ENCODE measurements at places on chromosomes 12 and 14.

- no peak for DNase-seq
Measured at GRCh38 chr12:114391088-114391487, 14.9 kb downstream of the TBX5 start.

DNA sequence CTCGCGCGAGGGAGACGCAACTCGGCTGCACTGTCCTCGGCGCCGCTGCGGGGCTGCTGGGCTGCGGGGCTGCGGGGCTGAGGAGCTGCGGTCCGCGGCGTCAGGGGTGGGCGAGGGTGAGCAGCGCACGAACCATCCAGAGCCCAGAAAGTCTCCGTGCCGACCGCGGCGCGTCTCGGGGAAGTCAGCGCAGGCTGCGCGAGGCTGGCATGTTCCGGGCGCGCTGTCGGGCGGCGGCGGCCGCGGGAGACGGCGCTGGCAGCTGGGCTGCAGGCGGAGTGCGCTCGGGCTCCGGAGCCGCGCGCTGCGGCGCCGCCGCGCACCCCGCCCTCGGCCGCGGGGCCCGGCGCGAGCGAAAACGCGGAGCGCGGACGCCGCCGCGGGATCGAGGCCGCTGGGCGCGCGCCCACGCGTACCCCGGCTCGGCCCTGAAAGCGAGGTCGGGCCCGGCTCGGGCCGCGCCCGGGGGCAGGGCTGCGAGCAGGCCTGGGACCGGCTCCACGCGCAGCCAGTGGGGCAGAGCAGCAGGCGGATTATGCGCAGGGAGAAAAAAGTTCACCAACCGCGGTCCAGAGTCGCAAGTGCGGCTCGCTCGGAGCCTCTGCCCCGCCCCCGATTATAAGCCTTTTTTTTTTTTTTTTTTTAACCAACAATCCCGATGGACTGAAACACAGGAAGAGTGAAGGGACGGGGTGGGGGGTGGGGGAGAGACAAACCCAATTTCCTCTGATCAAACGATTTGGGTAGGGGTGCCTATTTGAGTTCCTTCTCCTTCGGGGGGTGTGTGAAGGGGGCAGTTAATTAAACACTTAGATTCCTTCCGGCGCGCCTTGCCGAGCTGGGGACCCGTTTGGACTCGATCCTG is at the start of gene PRICKLE1:
PRICKLE1 (minus strand) TSS at position 282 of the 865 bp plus-strand sequence. CDS start 117,230 bp downstream, outside the sequence.
- peak; percentile 57 for DNase-seq

DNA sequence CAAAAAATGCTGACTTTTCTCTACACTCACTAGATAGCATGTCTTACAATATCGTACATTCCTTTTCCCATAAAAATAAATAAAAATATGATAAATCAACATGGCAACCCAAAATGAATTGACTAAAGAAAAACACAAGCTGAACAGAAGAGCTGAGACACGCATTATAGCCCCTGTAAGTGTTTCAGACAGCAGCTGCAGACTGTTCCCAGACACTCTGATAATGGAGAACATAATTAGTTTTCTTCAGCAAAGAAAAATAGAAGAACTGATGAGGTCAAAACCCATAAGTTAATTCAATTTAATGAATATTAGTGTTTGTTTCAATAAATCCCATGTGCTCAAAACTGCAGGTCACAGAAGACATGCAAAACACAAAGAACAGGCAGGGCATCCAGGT is 23.8 kb downstream of the ST8SIA1 start:
- DNase-seq = no peak

DNA sequence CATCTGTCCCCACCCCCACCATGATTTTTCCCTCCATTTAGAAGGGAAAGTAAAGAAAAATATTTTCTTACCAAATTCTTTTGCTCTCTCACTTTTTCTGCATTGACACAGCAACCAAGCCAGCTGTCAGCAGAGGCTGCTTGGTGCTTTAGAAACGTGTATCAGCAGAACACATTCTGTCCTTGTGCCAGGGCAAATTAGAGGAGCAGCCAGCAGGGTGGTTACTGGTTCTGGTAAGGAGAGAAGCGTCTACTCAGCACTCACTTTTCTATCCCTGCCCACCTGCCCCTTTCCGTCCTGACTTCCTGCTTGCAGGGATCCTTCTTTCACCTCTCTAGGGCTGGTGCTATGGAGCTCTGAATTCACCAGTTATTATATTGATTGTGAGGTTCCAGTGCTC is 327.5 kb upstream of the PDE3A start:
- no peak for DNase-seq

DNA sequence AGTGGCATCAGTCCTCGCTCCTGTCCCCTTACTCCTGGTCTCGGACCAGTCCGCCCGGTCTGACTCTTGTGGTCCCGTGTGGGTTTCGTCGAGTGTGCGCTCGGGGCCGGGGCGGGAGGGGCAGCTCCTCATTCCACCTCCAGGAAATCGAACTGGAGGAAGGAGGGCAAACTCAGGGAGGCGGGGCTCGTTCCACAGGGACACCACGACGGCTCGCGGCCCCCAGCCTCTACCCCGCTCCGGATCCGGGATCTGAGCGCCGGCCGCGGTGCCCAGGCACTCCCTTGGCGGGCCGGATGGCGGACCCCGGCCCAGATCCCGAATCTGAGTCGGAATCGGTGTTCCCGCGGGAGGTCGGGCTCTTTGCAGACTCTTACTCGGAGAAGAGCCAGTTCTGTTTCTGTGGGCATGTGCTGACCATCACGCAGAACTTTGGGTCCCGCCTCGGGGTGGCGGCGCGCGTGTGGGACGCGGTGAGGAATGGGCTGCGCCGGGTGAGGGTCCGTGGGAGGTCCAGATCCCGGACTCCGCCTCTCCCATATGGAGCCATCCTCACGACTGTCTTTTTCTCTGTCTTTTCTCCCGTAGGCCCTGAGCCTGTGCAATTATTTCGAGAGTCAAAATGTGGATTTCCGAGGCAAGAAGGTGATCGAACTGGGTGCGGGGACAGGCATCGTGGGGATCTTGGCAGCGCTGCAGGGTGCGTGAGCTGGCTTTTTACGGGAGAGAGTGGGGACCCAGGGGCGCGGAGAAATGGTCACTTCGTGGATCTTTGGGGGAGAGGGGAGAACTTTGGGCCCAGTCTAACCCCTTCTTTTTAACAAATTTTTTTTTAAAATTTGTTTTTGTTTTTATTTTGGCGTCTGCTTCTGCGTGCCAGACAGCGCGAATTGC is at the start of gene EEF1AKMT3:
EEF1AKMT3 (plus strand) TSS at position 186 of the 894 bp plus-strand sequence; CDS start at position 297, 111 bp downstream.
- DNase-seq = peak; percentile 82

GRCh38 chr14:80669426-80669825 is 272.1 kb downstream of the CEP128 start:
- DNase-seq = no peak

DNA sequence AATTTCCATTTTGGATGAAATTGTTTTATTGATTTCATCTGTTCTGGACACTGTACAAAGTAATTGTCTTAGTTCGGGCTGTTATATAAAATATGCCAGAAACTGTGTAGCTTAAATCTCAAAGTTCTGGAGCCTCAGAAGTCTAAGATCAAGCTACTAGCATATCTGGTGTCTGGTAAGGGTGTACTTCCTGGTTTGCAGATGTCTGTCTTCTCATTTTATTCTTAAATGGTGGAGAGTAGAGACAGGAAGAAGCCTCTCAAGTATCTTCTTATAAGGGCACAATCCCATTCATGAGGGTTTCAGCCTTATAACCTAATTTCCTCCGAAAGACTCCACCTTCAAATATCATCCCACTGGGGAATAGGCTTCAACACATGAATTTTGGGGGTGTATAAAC is 51.3 kb downstream of the MON2 start:
- DNase-seq = no peak
